ENCODE measurements at places on chromosomes 5 and 9.
A peak's percentile ranks its signal among the peaks of the same experiment; 100 is the strongest.

- DNase-seq = no peak
These were observed 41.7 kb downstream of the ACTL7B start for GRCh38 chr9:108813951-108814601.

DNA sequence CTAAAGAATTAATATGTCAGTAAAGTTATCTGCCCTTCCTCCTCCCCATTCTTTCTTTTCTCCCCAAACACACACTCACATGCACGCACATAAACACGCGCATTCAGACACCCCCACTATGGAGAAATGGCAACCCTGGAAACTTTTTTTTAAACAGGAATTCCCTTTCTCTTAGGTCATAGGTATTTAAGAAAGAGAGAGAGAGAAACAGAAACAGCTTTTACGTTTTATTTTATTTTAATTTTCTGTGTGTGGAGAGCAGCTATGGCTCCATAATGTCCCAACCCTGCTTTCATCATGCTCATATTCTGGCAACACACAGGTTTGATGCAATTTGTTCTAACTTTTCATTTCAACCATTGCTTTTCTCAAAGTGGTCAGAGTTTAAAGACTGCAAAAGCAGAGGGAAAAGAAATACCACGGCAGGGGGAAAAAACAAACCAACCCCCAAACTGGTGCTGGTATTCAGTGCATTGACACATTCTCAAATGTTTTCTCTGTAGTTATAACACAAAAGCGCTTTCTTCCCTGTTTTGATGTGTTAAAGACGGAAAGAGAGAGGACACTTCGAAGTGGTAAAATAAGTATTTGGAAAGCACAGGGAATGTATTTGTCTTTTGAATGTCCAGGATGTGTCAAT, 126.0 kb upstream of the TMEM161B start:
- DNase-seq = no peak

DNA sequence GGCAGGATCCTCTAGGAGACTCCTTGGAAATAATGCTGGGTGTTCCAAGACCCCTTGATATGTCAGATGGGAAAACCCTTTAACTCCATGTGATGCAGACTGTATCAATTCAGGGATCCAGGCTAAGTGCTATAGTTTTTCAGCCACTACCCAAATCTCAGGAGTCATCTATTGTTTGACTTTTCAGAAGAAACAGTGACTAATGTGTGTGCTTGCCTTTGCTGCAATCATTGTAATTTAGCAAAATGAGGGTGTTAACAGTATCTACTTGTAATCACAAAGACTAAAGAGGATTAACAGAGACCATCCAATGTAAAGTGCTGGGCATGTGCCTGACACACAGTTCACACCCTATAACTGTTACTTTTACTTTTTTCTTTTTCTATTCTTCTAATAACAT, 309.6 kb upstream of the RFX3 start:
- no peak for DNase-seq

DNA sequence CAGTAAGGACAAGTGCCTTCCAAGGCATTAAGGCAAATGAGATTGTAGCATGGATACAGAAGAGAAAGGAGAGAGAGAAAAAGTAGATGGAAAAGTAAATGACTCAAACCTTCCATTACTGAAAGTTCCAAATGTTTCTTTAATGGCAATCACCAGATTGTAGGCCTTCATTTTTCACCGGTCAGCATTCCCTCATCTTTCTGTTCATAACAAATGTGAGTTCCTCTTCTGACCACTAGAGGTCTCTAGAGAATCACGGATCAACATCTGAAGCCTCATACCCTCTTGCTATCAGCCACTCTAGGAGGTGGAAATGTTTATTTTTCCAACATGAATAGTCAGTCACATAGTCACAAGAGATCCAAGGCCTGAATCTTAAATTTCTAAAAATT, 73.6 kb upstream of the RPS23 start:
- DNase-seq = no peak

DNA sequence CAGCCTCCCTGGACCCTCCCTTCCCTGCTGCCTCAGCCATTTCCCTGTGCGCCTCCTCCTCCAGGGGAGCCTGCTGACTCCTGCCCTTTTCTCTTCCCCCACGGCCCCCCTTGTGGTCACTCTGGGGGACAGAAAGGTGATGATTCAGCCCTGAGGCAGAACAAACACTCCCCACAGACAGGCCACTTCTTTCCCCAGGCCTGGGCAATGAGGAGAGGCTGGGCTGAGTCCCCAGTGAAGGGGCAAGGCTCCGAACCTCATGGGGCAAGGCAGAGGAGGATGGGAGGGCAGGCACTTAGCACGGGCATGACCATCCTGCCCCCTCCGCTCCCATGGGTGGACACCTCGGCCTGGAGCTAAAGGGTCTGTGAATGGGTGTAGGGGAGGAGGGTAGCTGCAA, 21.0 kb downstream of the CSF1R start:
- DNase-seq = no peak

GRCh38 chr9:93669116-93669957, 93.0 kb downstream of the PHF2 start:
- no peak for DNase-seq

- DNase-seq = no peak
These were observed 50.2 kb upstream of the SLC44A1 start for GRCh38 chr9:105194234-105194633.

DNA sequence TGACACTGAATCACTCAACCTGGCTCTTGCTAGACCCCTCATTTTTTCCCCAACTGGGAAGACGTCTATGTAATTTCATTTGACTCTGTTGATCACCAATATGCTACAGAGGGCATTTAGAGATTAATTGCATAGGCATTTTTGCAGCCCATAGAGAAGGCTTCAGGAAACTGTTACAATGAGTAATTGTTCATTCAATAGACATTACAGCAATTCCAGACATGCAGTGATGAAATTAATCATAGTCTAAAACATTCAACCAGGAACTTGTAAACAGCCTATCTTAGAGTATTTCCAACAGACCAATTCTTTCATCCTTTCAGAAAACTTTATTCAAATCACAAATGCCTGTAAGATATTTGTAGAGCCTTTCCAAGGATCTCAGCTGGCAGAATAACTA, 122.3 kb downstream of the MARCHF11 start:
- no peak for DNase-seq

GRCh38 chr9:120625222-120625621, 45.3 kb upstream of the CDK5RAP2 start:
- DNase-seq = no peak

- no peak for DNase-seq
These were observed 145.7 kb upstream of the TRIM32 start for GRCh38 chr9:116541402-116541801.

DNA sequence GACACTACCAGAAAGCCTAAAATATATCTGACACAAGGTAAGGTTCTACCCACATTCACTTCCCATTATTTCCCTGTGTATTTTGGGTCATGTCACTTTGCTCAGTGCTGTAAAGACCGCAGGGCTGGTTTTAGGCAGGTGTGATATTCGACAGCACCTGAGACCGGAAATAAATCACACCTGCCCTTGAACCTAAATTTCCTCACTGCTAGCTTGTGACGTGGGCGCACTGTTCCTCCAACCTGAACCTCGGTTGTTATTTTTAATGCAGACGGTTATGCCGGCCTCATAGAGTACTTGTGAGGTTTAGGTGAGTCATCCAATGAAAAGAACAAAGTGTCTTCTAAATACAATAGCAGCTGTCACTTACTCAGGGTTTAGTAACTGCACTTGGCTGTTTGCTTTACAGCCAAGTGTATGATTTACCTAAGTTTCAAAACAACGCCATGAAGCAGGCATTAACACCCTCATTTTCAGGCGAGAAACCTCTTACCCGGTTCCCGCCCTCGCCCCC, 20.7 kb upstream of the ZNF782 start:
- peak; percentile 21 for DNase-seq

- no peak for DNase-seq
These were observed 5.2 kb upstream of the ST6GALNAC6 start for GRCh38 chr9:127904561-127905003.

GRCh38 chr5:168165221-168165914, 126.1 kb upstream of the WWC1 start:
- no peak for DNase-seq

- DNase-seq = no peak
These were observed 8.4 kb downstream of the ZNF474 start for GRCh38 chr5:122137702-122138101.

DNA sequence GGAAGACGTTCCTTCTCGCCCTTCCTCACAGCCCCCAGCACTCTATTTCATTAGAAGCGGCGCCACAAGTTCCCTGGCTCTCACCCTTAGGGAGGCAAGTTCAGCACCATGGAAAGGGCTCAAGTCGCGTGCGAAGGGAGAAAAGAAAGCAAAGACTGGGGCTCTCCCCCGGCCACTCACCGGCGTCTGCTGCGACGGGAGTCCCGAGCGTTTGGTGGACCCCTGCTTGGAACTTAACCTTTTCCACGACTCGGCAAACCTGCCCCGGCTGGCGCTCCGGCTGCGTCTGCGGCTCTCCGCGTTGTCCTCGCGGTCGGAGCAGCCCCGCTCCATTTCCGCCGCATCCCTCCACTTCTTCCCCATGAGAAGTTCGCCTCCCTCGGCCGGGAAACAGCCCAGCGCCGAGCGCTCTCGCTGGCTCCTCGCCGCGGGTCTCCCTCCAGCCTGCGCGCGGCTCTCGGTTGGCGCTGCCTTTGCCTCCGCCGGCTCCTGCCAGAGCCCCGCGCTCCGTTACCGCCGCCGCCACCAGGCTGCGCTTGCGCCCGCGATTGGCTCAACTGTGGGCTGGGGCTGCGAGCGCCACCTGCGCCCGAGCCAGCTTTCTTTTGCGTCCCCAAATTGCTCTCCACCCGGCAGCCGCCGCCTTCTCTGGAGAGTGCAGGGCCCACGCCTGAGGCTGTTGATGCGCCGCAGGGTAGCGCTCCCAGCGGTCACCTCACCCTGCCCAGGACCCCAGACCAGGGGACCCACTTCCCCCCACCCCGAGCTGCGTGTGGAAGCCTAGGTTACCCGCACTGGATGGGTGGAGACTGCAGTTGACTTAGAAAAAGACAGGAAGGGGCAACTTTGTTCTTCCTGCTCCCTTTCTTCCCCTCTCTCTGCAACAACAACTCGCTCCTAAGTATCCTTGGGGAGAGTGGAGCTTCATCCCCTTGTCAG, 321.6 kb downstream of the CEMIP2 start:
- DNase-seq = no peak

GRCh38 chr5:80060966-80061365, 25.8 kb downstream of the THBS4 start:
- no peak for DNase-seq

- no peak for DNase-seq
These were observed 78.5 kb upstream of the TBC1D2 start for GRCh38 chr9:98333703-98334582.

- no peak for DNase-seq
These were observed 23.4 kb downstream of the SH3TC2 start for GRCh38 chr5:149039506-149039905.

GRCh38 chr5:135596788-135597187, 18.0 kb upstream of the CXCL14 start:
- no peak for DNase-seq

DNA sequence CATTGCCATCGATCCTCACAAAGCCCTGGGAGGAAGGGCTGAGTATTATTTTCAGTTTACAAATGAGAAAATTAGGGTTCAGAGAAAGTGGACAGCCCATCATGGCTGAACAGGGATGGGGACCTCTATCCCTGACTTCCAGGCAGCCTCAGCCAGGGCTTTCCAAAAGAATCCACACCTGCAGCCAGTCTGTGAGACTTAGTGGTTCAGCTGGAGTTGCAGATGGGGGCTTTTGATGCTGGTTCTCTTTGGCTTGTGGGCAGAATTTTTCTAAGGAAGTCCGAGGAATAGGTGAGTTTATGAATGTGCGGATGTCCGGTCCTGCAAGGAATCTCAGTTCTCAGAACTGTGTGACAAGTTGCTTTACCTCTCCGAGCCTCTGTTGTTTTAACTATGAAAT, 138.1 kb downstream of the RGS3 start:
- no peak for DNase-seq

GRCh38 chr5:73780302-73781080, 154.5 kb downstream of the ARHGEF28 start:
- DNase-seq = no peak

- DNase-seq = no peak
These were observed 24.1 kb downstream of the TENT4A start for GRCh38 chr5:6737043-6737941.

DNA sequence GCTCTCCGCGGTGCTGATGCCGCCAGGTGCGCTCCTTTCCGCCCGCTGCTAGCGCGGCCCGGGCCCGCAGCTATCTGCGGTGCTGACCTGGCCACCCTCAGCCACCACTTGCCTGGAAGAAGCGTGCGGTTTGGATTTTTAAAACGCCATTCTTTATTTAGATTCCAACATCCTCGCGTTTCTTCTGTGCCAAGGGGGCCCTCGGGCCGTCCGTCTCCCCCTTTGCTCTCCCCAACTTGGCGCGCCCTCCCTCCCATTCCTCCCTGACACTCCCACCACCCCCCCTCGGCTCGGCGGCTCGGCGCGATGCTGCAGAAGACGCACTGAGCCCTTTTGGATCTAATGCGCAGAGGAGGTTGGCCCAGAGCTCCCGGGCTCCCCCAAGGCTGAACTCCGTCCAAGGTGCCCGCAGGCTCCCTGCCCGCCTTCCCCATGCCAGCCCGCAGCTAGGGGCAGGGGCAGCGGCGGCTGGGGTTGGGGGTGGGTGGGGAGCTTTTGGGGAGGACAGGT, at the start of gene BARHL1:
Gene BARHL1, plus strand, starts transcription at position 331 of the 510 bp plus-strand sequence. CDS start 192 bp downstream, outside the sequence.
- no peak for DNase-seq

GRCh38 chr5:75046366-75047142, 5.8 kb downstream of the GCNT4 start:
- no peak for DNase-seq

DNA sequence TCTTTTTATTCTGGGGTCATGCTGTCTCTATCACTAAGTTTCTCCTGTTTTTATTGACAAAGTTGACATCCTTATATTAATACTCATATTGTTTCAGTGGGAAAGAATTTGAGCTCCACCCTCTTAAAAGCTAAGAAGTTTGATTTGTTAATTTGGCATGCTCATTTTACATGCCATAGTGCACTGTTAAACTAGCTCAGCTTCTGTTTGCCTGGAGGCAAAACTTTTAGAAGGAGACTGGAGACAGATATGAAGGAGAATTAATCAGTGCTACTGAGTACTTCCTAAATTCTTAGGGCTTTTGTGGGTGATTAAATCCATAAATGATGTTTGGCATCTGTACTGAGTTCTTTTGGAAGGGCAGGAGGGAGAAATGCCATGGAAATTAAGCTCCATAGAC, 138.9 kb downstream of the NTRK2 start:
- no peak for DNase-seq

DNA sequence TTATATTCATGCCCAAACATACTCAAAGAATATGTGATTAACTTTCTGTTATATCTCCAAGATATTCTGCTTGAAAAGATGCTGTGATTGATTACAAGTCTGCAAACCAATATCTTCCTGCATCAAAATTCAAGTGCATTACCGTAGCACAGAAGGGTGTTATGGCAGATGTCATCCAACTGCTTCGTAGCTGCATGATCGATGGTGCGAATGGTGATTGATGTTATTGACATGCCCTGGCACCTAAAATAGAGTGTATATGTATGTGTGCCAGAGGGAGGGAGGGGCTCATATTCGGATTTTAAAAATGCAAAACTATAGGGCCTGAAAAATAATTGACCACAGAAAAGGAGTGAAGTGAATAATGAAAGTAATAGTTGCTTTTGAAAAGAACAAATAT, 882.1 kb upstream of the NUDT12 start:
- DNase-seq = no peak

- DNase-seq = no peak
These were observed 235.8 kb downstream of the ROR2 start for GRCh38 chr9:91714020-91714806.

Measured in stimulated activated CD4-positive, alpha-beta T cell treated with anti-CD3 and anti-CD28 coated beads, Interleukin-1b, Interleukin-23, amount 100 ng/mL, for 4 hours (primary cell).